Activated T-helper 1 cell treated with anti-CD3 and anti-CD28 coated beads, Interleukin-2, amount 50 U/mL, for 16 hours (primary cell): ENCODE measurements at places on chromosomes 4 and X.

DNA sequence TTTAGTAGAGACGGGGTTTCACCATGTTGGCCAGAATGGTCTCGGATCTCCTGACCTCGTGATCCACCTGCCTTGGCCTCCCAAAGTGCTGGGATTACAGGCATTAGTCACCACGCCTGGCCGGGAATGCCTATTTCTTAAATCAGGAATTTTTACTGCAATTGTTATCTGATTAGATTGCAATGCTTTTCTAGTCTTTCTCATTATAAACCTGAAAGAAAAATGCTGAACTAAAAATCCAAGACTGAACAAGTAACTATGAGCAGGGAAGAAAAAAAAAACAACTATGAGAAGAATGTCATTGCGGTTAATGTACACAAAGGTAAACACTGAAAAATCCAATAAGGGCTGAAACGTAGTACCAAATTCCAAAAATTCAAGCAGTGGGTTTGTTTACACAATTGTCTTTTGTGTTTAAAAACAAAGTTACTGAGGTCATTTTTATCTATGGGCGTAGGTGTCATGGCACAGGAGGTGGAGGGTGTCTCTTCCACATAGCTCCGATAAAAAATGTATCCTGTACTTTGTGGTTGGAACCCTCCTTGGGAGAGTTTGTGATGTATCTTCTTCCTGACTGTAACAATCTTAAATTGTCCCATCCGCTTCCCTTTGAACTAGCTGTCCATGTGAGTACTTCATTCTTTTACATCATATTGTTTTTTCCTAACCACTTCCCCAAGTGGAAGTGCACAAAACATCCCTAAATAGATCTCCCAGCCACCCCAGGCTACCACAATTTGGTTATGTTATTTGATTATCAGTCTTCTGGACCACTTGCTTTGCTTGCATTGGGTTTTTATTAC, 11.1 kb upstream of the TMEM156 start:
- no peak for DNase-seq

DNA sequence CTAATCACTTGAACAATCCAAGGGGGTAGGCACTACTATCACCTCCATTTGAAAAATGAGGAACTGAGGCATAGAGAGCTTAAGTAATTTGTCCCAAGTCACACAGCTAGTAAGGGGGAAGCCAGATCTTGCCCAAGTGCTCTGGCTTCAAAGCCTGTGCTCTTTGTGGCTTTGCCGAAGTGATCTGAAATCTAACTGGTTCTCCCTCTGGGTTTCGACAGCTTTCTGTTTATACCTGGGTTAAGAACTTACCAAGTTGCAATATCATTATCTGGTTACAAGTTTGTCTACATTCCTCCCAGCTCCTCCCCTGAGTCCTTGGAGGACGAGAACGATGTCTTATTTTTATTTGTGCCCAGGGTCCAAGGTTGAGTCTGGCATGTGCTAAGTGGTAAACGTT, 125.3 kb upstream of the RAI2 start:
- DNase-seq: no peak

GRCh38 chrX:40012868-40013265, 84.9 kb downstream of the BCOR start:
- DNase-seq: no peak

DNA sequence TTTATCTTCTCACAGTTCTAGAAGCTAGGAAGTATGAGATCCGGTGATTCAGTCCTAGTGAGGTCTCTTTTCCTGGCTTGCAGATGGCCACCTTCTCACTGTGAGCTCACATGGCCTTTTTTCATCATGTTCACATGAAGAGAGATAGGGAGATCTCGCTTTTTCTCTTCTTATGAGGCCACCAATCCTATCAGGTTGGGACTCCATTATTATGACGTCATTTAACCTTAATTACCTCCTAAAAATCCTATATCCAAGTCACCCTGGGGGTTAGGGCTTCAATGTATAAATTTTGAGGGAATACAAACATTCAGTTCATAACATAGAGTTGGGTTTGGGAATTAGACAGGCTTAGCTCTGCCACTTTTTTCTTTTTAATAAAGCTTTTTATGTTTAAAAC, 6.0 kb upstream of the BTC start:
- DNase-seq: no peak

DNA sequence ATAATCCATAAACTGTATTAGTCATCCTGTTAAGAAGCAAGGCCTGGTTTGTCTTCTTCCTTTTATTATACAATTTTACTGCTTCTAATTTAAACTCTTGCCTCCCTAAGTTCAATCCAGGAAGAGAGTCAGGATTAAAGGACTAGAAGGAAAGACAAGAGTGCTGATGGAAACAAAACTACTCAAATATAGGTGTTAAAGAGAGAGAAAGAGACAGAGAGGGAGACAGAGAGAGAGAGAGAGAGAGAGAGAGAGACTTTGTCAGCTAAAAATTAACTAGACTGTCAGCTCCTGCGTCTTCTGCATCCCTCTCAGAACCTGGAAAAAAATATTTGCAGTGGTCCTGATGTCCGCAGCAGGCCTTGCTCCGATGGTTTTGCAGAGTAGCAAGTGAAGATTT, 13.5 kb upstream of the FGG start:
- no peak for DNase-seq

- no peak for DNase-seq
Measured at GRCh38 chrX:119069128-119069527, 3.7 kb upstream of the CT47C1 start.

GRCh38 chr4:144310535-144310934, 170.0 kb upstream of the GYPA start:
- DNase-seq: no peak

GRCh38 chrX:153400146-153401132, 711 bp downstream of the PNMA6E start:
- DNase-seq: no peak

DNA sequence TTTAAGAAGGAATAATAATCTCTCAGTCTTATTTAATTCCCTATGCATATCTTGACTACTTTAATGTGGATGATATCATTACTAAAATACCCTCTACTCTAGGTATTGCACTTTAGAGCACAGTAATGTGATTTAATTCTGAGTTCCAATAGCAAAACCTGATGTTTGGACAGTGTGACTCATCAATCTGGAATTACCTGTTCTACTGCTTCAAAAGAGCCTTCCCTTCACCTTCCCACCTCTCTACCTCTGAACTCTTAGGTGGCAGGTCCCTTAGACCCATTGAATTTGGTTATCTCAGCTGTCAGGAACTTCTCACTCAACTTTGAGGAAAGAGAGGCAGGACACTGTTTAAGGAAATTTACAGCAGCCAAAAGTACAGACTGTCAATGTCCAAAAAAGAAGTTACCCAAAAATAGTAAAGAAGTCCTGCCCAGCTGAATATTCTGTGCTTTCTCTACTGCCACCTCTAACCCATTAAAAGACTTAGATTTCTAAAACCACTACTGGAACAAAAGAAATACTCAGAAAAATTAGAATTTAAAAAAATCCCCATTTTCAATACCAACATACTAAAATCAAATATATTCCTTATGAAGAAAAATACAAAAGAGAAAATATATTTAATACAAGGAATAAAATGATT, 123.1 kb upstream of the GPM6A start:
- no peak for DNase-seq

DNA sequence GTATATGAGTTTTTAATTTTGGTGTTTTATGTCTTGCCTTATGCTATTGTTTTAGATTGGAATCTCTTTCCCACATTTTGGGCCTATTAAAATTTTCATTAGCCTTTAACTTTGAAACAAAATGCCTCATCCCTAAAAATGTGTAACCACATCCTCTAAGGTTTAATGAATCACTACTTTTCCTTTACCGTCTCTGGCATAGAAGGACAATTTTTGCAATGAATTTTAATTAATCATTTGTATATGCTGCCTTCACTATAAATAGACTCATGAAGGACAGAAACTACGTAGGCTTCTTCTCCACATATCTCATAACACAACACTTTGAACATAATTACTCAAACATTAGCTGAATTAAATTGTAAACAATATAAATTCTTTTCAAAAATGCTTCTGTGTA, 421.5 kb downstream of the NLGN4X start:
- DNase-seq: no peak

GRCh38 chr4:104593019-104593418, 98.3 kb upstream of the CXXC4 start:
- no peak for DNase-seq

GRCh38 chr4:105633241-105633640, 75.2 kb downstream of the INTS12 start:
- no peak for DNase-seq

DNA sequence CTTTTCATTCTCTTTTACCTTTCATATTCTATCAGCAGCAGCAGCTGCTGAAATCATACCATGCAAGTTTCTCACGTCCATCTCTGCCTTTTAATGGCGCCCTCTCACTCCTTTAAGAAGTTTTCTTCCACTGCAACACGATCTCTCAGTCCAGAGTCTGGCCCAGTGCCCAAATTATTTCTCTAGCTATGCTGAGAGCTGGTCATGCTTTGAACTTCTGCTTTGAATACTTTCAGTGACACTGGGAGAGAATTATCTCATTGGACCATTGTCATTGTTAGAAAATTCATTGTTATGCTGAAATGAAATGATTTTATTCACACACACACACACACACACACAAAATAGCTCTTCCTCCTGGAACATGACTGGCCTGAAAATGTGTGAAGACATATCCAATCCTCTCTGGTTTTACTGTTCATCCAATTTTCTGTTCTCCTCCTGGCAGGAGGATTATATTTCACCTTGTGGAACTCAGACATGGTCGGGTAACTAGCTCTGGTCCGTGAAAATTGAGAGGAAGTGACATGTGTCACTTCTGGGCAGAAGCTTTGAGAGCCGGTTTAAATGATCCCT, 1.3 kb upstream of the PDHA1 start:
- no peak for DNase-seq

DNA sequence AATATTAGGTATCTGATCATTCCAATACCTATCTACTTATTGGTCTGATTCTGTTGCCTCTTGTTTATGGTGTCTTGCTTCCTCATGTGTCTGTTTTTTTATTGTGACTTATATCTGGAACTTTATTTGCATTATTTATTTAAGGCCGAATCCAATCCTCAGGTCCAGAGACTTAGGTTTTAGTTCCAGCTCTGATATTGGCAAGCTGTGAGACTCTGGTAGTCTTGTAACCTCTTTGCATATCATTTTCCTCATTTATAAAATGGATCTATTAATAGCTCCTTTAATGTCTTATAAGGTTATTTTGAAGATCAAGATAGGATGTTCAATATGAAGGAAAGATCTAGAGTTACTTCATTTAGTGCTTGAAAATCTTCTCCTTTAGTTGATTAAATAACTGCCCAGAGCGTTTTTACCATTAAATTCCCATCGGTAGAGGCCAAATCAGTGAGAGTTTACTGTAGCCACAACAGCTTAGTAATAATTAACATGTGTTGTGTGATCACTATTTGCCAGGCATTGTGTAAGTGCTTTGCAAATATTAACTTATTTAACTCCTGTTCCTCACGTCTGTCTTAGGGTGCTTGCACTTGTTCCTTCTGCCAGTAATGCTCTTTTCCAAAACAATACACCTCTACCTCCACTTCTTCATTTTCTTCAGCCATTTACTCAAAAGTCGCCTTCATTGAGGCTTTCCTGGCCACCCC, 82.2 kb downstream of the CC2D2A start:
- no peak for DNase-seq

- DNase-seq: no peak
Measured at GRCh38 chr4:40269133-40269532, 66.0 kb upstream of the CHRNA9 start.

DNA sequence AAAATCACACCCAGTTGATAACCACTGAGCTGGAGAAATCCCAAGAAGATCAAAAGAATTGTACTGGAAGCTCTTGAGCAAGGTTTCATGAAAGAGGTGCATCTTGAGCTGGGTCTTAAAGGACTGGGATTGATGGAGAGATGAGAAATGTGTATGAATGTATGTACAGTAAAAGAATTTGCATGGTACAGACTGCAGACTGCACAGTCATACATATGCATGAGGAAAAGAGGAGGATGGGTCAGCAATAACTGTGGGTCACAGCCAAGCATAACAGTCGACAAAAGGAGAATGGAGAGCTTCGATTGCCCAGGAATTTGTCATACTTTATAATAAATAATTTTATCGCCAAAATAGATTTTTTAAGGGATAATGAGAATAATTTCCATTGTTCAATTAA, 4.8 kb upstream of the RELL1 start:
- no peak for DNase-seq

DNA sequence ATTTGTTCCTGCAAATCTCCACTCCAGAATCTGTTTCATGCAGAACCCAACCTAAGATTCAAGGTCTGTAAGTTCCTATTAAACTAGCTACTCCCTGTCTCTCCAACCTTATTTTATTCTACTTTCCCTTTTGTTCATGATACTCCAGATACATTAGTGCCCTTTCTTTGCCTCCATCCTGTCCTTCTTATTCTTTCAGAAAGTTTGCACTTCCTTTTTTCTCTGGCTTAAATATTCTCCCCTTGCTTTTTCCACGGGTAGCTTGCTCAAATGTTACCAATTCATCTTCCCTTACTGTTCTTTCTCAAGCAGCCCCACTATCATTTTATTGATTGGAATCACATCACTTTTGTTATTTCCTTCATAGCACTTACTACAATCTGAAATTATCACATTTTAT, 72.1 kb downstream of the CAMK2D start:
- no peak for DNase-seq

GRCh38 chrX:110408949-110409588, 50.4 kb downstream of the RTL9 start:
- DNase-seq: no peak

- no peak for DNase-seq
Measured at GRCh38 chr4:123453061-123453680, 56.6 kb downstream of the SPRY1 start.

- no peak for DNase-seq
Measured at GRCh38 chr4:56360071-56360470, 27.2 kb downstream of the AASDH start.

DNA sequence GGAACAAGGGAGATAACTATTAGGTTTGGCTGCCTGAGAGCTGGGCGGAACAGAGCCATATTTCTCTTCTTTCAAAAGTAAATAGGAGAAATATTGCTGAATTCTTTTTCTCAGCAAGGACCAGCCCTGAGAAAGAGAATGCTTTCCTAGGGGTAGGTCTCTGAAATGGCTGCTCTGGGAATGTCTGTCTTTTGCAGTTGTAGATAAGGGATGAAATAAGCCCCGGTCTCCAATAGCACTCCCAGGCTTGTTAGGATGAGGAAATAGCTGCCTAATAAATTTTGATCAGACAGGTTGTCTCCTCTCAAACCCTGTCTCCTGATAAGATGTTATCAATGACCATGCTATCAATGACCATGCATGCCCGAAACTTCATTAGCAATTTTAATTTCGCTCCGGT, 207.8 kb upstream of the KIT start:
- DNase-seq: no peak

- DNase-seq: no peak
Measured at GRCh38 chrX:30217465-30217864, 2.1 kb downstream of the MAGEB2 start.

DNA sequence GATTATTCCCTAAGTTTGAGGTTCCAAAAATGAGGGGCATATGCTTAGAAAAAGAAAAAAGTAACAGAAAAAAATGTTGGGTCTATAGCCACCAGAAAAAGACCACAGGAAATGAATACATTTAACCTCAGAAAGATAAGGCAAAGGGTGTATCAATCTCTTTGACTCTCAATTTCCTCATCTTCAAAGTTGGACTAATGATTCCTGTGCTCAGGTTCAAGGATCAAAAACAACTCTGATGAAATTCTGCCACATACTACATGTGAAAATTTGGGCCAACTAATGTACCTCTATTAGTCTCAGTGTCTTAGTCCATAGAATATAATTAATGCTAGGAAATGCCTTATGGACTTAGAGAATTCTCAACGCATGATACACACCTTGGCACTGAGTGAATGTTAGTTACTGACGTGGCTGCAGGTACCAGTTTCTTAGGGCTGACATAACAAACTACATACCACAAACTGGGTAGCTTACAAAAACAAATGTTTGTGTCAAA, 257.7 kb downstream of the ANKRD50 start:
- no peak for DNase-seq
